Vagina (tissue), 2 donors: ENCODE measurements at places on chromosomes 16 and 17.

DNA sequence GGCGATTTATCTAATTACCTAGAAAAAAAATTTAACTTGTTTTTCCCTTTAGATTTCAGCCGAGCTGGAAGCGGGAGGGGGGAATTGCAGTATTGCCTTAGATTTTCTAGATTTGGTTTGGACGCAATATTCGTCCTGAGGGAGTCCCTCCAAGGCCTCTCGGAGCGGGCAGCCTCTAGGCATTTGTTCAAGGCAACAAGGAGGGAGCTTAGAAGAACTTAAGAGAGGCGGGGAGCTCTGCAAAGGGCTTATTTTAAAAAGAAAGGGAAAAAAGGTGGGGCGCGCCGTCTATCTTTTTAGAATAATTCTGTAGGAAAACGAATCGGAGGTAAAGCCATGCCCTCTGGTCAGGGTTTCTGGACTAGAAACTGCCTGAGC lies 407 bp upstream of the TMEM94 start:
- DNase-seq: no peak

DNA sequence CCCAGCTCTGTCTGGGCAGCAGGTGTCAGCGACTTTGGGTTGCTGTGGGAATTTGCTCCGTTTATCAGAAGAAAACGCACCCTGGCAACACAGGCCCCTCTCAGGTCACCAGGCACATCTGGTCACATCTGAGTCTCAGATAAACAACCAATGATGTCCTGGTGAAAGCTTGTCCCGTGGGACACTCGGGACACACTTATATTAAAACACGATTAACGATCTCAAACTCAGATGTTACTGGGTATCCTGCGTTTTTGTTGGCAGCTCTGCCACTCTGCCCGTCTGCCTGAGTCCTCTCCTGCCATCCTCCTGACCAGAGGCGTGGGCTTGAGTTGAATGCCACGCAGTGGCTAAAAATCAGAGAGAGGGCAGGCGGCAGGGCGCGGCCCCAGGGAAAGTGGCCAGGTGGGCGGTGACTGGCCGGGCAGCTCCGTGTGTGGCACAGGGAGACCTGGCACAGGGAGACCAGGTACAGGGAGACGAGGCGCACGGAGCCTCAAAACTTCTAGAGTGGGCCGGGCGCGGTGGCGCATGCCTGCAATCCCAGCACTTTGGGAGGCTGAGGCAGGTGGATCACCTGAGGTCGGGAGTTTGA lies 2.1 kb downstream of the SECTM1 start:
- no peak for DNase-seq

GRCh38 chr16:64361753-64362152 lies 760.1 kb downstream of the CDH11 start:
- no peak for DNase-seq

DNA sequence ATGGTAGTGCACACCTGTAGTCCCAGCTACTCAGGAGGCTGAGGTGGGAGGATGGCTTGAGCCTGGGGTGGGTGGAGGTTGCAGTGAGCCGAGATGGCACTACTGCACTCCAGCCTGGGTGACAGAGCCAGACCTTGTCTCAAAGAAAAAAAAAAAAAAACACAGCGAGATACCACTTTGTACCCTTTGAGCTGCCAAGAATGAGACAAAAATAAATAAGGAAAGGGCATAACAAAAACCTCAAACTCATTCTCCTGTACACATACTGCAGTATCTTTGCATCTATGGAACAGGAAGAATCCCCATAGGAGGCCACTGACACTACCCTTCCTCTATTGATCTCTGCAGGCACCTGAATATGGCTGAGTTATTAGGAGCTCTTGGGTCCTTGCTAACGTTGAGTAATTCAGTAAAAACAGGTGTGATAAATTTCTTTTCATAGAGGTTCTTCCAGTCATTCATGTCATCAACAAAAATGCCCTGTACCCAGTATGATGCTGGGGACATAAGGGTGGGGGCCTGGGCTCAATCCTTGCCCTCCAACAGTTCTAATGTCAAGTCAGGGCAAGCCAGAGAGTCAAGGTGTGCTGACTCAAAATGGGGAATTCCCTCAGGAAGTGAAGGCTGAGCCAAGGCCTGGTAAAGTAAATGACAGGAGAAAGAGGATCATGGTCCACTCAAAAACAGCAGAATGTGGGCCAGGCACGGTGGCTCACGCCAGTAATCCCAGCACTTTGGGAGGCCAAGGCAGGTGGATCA lies 26.9 kb downstream of the RANBP10 start:
- no peak for DNase-seq

- DNase-seq: no peak
Measured at GRCh38 chr17:31660684-31661083, 198.4 kb downstream of the COPRS start.

DNA sequence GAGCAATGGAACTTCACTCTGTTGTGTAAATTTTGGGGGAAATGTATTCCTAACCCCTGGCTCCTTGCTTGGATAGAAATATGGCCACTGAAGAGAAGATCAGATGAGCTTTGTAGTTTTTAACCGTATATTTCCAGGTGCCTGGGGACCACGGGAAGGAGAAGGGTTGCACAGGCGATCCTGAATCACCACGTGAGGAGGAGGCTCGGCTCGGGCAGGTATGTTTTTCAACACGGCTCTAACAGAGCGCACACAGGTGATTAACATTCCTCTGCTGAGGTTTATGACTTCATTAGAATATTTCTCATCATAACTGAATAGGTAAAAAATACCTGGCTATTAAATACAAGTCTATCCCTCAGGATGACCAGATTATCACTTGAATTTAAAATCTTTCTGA lies 495.0 kb upstream of the ZFHX3 start:
- no peak for DNase-seq

- DNase-seq: no peak
Measured at GRCh38 chr17:64459284-64459747, 10.4 kb downstream of the MILR1 start.

- no peak for DNase-seq
Measured at GRCh38 chr17:8922928-8923327, 42.6 kb downstream of the PIK3R5 start.

DNA sequence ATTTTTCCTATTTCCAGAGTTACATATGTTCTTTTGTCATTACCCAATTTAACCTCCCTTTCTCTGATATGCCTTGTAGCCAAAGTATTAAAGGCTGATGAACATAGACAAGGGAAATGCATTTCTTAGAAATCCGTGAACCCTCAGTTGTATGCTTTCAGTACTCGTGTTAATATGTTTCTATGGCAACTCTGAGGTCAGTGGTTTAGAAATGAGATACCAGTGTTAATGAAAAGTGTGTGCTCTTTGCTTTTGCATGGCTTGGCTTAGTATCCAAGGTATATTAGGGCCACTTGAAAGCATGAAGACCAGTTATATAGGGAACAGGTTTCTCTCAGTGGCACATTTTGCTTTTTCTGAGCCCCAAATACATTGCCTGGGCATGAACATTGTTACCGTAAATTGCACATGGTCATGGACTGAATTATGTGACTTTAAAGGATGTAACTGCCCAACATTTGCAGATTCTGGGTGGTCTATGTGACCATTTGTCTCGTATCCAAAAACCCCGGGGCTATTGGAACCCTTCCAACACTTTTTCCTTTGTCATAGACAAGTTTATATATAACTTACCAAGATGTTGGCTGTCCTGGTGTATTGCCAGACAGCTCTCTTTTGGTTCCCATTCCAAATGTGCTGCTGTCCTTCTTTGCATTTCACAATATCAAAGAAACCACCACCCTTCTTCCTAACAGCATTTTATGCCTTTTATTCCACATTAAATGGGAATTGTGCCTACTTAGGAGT lies 17.5 kb downstream of the ABHD15 start:
- no peak for DNase-seq

DNA sequence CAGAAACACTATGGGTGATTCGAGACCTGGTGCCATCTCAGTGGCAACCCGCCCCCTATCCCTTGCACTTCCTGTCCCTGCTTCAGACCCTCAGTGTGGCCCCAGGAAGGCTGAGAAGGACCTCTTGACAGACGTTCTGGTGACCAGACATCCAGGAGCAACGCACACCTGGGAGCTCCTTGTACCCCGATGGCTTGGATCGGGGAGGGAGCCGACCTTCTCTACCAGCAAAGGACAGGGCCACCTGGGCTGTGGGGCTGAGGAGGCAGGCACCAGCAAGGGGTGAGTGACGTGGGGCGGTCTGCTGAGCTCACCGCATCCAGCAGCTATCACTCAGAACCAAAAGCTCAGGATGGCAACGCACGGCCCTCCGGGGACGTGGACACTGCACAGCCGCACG lies 27.2 kb downstream of the UNKL start:
- DNase-seq: no peak

GRCh38 chr17:33667671-33668070 lies 374.6 kb upstream of the ASIC2 start:
- no peak for DNase-seq

DNA sequence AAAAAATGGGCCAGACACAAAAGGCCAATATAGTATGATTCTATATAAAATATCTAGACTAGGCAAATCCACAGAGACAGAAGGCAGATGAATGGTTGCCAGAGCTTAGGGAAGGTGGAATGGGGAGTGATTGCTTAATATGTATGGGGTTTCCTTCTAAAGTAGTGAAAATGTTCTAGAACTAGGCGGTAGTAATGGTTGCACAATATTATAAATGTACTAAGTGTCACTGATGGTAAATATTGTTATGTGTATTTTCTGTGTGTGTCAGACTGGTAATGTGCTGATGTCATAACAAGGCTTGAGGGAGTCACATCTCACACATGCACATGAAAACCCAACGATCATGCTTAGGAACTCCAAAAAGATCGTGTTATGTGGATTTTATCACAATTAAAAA lies 106.9 kb upstream of the SIAH1 start:
- no peak for DNase-seq

GRCh38 chr17:27181935-27182334 lies 112.0 kb upstream of the WSB1 start:
- DNase-seq: no peak

DNA sequence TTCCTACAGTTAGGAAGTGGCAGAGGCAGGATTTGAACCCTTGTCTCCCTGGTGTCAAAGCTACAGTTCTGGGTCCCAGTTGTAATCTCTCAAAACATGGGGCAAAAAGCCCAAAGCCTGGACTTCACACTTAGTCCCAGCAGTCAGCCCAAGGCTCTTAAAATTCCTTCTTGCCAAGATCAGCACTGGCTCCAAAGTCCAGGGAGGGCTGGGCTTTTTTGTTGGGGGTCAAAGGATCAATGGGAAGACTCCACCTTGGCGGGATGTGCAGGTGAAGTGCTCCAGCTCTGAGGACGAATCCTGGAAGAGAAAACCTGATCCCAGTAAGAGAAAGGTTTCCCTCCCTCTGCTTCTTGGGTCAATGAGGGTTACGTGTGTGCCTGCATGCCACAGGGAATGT lies 195.5 kb downstream of the HAPSTR1 start:
- no peak for DNase-seq

DNA sequence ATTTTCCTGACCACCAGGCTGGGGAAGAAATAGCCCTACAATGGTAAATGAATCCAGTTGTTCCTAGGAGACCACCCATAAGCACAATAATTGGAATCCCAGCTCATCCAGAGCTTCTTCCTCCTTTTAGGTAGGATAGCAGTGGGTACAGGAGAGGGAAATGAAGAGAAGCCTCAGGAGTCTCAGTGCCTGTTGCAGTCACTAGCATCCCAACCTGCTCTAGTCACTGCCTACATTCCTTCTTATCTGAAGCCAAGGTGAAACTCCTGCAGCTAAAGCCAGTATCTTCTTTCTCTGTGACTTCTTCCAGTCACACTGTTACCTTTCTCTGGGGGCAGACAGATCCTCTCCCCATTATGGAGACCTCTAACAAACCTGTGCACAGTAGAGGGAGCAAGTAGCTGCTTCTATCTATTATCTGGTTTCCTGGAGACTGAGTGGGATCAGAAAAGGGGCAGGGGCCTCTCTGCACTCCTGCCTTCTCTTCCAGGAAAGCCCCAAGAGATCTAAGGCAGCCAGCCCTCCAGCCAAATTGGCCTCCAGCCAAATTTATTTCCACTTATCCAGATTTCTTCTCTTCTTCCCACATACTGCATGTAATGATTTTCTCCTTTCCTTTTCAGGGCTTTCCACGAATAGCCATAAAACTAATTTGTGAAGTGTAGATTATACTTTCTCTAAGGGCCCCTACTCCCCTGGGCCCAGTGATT lies 85.5 kb downstream of the SSH2 start:
- no peak for DNase-seq

- DNase-seq: no peak
Measured at GRCh38 chr17:48552466-48553189, 7.7 kb upstream of the HOXB2 start.

GRCh38 chr17:2271985-2272702 lies 31.4 kb downstream of the SMG6 start:
- no peak for DNase-seq

- no peak for DNase-seq
Measured at GRCh38 chr17:54324813-54325212, 502.1 kb downstream of the KIF2B start.

DNA sequence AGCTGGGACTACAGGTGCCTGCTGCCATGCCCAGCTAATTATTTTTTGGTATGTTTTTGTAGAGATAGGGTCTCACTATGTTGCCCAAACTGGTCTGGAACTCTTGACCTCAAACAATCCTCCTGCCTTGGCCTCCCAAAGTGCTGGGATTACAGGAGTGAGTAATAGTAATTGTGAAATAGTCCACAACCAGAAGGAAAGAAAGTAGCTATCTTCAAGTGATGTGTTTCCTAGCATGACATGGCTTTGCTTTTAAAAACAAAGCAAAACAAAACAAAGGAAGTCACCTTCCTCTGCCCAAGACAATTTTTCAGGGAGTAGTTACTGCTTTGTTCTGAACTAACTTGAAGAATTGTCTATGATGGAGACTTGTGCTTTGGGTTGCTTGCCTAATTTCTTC lies 27.0 kb downstream of the ATP6V0A1 start:
- no peak for DNase-seq

GRCh38 chr16:17225541-17225940 lies 245.2 kb downstream of the XYLT1 start:
- DNase-seq: no peak

GRCh38 chr16:2157480-2158261 lies 2.1 kb downstream of the TRAF7 start:
- DNase-seq: no peak

DNA sequence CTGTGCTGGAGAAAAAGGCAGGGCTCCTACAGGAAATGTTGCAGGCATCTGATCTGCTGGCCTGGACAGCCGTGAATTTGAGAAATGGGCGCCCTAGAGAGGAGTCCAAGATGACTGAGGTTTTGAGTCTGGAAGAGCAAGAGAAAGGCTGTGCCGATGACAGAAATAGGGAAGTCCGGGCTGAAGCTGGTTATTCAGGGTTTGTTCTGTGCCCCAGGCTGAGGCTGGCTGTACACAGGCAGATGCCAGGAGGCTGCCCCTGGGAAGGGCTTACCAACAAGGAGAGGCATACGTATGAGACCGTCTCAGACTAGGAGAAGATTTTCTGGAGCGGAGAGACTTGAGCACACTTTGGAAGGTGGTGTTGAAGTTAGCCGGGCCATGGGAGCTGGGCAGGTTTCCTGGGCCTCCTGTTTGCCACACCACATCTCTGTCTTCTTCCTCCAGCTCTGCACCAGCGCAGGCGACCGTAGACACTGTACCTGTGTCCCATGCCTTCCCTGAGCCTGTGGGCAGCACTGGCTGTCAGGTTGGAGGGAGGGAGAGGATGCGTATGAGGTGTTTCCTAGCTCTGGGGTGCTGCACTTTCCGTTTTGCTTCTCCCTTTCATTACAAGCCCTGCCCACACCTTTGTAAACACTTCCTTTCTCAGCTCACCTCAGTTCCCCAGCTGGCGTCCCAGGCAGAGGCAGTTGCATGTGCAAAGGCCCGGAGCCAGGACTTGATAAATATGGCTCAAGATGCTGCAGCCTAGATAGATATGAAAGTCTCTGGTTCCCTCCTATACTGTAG lies 80.8 kb downstream of the SPECC1 start:
- no peak for DNase-seq
